Stimulated activated CD8-positive, alpha-beta memory T cell treated with anti-CD3 and anti-CD28 coated beads, Interleukin-7, amount 100 ng/mL, for 24 hours (primary cell): ENCODE measurements at places on chromosomes 6 and 20.

DNA sequence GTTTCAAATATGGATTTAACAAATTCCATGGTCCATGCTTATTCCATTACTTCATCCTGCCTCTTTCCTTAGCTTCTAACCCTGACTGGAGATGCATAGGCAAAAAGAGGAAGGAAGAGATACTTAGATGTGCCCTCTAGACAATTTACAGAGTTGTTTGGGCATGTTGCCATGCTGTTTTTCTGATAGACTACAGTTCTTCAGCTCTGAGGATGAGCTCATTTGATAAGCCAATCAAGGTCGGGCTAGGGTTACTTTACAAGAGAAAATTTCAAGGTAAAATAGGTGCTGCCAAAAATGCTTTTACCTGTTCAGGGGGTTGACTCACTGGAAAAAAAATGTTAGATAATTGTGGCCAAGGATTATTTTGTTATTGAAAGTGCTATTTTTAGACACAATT lies 5.9 kb downstream of the HCRTR2 start:
- DNase-seq: no peak

DNA sequence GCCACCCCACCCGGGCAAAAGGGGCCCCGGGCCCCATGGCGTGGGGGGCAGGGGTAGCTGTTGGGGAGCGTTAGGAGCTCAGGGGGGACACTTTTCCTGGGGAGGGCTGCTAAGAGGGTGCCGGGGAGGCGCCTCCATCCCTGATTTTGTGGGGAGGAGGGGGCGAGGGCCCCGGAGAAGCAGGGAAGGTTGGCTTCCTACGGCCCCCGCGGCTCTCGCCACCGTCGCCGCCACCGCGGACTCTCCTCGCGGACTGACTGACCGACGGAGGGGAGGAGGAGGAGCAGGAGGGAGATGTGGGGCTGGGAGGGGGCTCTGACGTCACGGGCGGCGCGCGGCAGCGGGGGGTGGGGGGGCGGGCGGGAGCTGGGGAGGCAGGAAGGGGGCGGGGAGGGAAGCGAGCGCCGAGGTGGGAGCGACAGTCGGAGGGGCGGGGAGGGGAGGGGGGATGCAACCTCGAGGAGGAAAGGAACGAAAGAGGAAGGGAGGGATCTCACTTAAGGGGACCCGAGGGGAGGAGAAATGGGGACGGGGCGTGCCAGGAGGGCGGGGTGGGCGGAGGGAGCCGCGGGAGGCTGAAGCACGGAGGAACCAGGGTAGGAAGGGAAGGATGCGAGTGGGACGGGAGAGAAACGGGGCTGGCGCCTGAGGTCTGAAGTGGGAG lies 5.1 kb downstream of the GABBR1 start:
- DNase-seq: no peak

DNA sequence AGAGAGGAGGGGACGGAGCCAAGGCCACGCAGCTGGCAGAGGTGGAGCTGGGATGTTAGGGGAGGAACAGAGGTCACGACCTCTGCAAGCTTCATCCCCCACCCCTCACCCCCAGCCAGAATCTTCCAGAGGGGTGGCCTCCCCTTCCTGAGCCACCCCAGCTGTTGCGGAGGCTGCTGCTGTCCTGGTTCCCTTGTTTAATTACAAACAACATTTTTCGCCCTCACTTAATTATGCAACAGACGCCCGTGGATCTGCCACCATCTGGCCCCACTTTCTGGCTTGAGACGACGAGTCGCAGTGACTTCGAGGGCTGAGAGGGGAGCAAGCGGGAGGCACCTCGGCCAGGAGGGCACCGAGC lies 153.7 kb upstream of the PTPN1 start:
- no peak for DNase-seq

GRCh38 chr20:18773566-18773965 lies 40.0 kb upstream of the SCP2D1 start:
- DNase-seq: no peak

DNA sequence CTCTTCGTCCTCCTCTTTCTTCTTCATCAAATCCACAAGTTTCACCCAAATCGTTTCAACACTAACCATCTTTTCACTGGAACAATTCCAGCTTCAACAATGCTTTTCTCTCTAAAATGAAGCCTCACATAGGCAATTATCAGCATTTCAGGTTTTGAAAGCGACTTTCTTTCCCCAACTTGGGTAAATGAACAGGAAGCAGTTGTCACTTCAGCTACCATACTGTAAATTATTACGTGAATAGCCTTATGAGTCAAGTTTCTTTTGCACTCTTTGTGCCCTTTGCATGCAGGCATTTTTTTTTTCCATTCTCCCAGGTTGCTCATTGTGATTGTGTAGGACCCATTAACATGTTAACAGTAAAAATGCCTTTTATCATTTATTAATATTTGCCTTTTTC lies 121.7 kb upstream of the BTBD3 start:
- no peak for DNase-seq

DNA sequence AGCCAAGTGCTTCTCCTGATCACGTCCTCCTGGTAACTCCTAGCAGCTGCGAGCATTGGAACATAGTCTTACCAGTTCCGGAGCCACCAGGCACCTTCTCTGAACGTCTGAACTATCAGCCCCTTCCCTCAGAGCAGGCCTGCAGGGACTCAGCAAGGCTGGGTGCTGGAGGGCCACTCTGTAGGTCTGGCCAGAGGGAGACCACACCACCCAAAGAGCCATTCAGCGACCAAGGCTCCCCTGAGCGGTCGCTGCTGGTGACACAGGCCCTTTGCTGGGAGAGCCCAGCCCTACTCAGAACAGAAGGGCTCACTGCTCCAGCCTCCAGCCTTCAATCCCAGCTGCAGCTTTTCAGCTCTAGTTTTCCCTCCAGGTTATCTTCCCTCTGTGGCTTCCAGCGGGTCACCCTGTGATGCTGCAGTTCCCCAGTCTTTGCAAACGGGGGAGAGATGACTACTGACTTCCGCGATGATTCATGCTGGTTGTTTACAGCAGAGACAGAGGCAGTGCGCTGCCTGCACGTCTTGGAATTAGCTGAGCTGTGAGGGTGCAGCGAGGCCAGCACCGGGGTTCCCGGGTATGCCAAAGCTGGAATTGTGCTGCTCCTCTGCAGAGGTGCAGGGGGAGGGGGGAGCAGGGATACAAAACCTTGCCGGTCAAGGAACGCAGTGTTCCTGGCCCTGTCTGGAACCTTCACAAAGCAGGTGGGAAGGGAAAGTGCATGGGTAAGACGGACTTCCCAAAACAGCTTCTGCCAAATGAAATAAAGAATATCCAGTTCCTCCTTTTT lies 161.4 kb downstream of the LY86 start:
- no peak for DNase-seq

- no peak for DNase-seq
Observed at GRCh38 chr20:33830371-33830770, 19.2 kb downstream of the CHMP4B start.

- DNase-seq: no peak
Observed at GRCh38 chr6:90194371-90194841, 102.2 kb downstream of the BACH2 start.

DNA sequence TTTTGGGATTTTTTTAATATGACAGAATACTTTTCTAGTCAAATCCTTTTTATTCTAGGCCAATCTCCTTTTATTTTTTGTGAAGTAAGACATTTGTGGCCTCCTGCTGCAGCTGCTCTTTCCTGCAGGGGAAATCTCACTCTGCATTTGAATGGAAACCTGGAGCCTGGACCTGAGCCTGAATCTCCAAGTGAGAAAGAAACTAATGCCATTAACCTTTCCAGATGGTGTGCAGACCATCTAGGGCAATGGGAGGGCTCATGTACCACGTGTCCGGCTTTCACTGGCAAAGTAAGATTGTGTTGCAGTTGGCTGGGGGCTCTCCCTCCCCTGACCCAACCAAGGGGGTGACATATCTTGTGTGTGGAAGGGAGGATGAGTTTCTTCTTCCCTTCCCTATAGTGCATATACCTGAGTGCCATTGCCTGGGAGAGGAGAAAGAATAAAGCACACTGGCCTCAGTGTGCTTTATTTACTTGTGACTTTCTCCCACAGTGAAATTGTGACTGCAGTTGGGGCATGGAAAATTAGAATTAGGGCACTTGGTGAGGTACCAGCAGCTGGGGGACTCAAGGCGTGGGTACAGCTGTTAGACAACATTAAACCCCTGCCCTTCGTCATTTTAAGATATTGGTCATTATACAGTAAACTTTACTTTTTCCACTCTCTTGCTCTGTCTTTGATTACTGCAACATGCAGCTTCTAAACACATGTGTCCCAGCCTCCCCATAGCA lies 159.8 kb upstream of the RIN2 start:
- no peak for DNase-seq

GRCh38 chr6:69796073-69796641 lies 653 bp downstream of the LMBRD1 start:
- DNase-seq: no peak

DNA sequence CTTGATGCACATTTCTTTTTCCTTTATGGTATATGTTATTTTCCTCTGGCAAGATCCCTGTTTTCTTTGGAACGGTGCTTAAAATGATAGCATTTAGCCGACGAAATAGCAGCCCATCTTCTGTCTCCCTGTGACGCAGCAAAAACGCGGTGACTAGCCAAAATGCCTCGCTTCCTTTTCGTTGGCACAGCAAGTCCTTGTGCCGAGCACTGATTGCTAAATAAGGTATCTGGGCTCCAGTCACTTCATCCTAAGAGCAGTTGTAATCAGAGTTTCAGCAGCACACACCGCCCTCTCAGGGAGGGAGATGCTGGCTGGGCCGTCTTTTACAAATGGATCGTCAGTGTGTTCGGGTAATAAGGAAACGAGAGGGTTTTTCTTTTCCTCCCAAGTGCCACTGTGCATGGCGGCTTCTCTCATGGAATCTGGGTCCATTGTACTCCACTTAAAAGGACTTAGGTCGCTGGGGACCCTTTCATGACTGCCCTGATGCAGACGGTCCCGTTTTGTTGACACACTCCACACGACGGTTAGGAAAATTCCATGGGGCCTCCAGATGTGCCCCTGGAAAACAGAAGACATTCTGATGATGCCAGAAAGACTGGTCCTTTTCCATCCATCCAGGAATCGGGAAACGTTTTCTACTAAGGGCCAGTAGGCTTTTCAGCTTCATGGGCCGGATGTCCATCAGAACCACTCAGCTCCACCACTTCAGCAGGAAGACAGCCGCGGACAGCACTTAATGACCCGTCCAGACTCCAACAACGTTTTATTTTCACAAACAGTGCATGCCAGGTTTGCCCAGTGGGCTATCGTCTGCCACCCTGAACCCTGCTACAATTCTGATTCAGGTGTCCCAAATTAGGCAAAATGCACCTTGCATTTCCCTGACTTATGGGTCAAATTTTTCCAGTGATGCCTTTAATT lies 185.5 kb downstream of the CDH4 start:
- DNase-seq: no peak

- no peak for DNase-seq
Observed at GRCh38 chr6:42532038-42532669, 31.7 kb upstream of the UBR2 start.

GRCh38 chr6:75266716-75267291 lies 17.8 kb downstream of the TMEM30A start:
- DNase-seq: no peak

DNA sequence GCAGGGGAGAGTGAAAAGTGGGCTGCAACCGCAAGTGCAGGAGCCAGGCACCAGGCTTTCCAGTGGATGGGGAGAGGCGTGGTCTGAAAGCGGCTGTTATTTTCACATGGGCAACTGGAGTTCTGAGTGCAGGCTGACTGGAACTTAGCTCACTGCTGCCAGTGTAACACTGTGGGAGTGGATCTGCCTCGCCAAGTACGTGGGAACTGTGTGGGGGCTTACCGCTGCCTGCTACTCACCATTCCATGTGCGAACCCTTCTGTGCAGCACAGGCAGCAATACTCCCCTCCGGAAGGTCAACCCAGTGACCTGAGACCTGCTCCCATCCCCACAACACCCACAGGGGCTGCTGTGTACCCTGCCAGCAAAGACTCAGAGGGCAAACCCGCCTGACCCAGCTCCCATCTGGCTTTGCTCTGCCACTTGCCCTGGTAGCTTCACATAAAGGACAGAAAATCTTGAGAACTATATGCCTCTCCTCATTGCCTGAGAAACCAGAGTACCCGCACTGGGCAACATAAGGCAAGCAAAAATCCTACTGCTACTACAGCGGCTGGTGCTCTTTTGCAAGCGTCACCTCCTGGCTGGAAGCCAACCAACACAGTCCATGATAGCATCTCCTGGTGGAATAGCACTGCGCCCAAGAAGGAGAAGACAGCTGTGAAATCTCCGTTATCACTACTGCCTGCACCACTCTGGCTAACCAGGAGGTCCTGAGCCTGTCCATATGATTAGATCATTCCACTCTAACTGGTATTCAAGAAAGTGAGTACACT lies 54.4 kb upstream of the SIRPG start:
- no peak for DNase-seq

- no peak for DNase-seq
Observed at GRCh38 chr6:24207413-24207812, 81.4 kb downstream of the NRSN1 start.

DNA sequence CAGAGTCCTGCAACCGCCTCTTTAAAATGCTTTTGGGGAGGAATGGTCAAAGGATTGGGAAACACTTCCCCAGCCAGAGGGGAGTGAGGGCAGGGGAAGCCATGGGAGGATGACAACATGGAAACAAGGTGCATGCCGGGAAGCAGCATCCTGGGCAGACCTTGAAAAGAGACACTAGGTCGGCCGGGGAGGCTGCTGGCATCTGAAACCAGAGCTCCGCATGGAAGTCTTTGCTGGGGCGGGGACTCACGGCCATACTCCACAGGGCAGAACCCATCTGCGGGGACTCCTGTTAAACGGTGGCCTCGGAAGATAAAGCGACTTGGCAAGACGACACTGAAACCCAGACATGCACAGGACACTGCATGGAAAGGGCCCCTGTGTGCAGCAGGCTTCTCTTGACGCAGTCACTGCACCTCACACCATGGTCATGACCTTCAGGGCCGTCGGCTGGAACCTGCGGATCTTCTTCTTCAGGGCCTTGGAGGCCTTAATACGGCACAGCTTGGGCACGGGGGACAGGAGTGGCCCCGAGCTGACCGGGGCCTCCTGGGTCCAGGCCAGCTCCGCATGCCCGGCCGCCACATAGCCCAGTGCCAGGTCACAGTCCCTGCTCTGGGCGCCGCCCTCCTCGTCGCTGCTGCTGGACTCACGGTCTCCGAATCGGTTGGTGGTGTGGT lies 12.4 kb downstream of the DACT2 start:
- no peak for DNase-seq

GRCh38 chr6:56156643-56157042 lies 90.7 kb downstream of the COL21A1 start:
- no peak for DNase-seq

DNA sequence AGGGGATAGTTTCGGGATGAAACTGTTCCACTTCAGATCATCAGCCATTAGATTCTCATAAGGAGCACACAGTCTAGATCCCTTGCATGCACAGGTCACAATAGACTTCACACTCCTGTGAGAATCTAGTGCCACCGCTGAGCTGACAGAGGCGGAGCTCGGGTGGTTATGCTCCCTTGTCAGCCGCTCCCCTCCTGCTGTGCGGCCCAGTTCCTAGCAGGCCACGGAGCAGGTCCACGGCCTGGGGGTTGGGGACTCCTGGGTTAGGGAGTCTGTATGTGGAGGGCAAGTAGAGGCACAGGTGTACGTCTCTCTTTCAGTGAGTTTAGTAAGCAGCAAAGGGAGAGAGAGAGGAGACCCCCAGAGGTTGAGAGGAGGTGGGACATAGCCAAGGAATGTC lies 30.5 kb upstream of the MDFI start:
- DNase-seq: no peak
